ENCODE measurements at places on chromosomes 2 and 18.

DNA sequence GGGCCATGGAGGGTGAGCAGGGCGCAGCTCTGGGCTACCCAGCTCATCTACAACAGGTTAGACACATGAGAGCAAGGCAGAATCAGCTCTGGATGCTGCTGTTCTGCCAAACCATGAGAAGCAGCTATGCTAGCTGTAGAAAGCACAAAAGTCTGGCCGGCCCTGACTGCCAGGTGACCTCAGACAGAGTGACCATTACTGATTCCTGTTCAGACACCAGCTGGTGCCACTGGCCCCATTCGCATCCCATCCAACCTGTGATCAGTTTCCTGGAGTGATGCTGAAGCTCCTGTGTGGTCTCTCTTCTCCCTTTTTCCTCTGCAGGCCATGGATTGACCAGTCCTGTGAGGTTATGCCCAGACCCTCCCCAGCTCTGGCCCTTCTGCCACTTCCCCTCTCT, 14.3 kb downstream of the RBMS1 start:
- no peak for DNase-seq

GRCh38 chr2:192243488-192243887, 48.8 kb upstream of the TMEFF2 start:
- DNase-seq: no peak

GRCh38 chr18:25230658-25231326, 121.2 kb downstream of the ZNF521 start:
- DNase-seq: peak; percentile 73

DNA sequence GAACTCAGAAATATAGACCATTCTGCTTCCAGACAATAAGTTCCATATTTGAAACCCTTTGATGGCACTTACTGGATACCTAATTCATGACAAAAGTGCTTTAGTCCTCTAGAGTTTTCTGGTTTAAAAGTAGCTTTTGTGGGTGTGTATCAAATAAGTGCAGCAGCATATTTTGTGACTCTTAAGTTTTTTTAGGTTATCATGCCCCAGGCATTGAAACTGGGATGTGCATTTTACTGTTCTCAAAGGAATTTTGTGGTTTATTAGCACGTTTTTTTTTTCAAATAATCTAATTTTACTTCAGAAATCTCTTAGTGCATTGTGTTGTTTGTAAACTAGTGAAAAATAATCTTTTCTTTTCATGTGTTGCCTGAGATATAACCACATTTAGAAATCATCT, 1.5 kb downstream of the XRCC5 start:
- no peak for DNase-seq

- DNase-seq: no peak
These were observed 164.1 kb downstream of the DCDC2C start for GRCh38 chr2:3867469-3867868.

GRCh38 chr2:113135317-113135716, 7.9 kb downstream of the IL1RN start:
- no peak for DNase-seq

GRCh38 chr2:36461039-36461681, 105.6 kb downstream of the CRIM1 start:
- DNase-seq: no peak

GRCh38 chr2:2031101-2031500, 286.8 kb upstream of the PXDN start:
- DNase-seq: no peak

- DNase-seq: no peak
These were observed 1.1 kb downstream of the SLC38A11 start for GRCh38 chr2:164954186-164954585.

- DNase-seq: no peak
These were observed 247.8 kb upstream of the CWC22 start for GRCh38 chr2:180254872-180255271.

GRCh38 chr2:43196768-43197587, 29.4 kb downstream of the ZFP36L2 start:
- no peak for DNase-seq

GRCh38 chr18:25010623-25011374, 341.2 kb downstream of the ZNF521 start:
- DNase-seq: no peak

GRCh38 chr18:6413579-6414117, 1.1 kb downstream of the L3MBTL4 start:
- no peak for DNase-seq

- DNase-seq: no peak
These were observed 321.0 kb upstream of the RAB6C start for GRCh38 chr2:129658430-129658829.

- DNase-seq: no peak
These were observed 1.2 kb downstream of the MRPL19 start for GRCh38 chr2:75647771-75648170.

DNA sequence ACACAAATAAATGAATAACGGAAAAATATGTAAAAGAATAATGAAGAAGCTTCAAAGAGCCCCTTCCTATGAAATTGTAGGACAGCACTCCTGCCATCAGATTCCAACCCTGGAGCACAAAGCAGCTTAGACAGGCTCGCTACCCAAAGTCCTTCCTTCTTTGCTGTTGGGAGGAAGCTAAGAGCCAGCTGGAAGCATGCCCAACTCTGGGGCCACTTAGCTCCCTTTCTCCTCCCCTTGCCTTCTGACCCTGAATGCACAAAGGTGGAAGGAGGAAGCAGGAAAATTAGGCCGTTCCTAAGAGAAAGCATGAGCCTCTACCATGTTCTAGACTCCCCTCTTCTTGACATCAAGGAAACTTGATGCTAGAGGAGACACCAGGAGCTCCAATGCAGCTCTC, 700.8 kb downstream of the RNF144A start:
- DNase-seq: no peak

GRCh38 chr2:108805782-108806181, 19.2 kb downstream of the CCDC138 start:
- DNase-seq: no peak

DNA sequence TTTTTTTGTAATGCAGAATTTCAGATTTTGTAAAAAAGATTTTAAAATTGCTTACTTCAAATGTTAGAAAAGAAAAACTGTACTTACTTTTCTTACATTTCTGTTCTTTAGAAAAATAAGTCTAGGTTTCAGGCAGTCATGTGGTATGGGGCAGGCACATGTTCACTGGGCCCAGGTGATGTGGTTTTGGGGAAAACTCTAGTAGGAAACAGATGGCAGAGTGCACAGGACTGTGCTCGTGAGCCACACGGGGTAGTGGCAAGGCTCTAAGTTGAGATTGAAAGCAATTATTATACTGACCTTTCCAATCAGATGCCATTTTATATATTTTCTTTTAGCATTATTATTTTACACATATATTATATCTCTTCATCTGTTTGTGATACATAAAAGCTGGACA, 1036.9 kb upstream of the TMEFF2 start:
- no peak for DNase-seq

- DNase-seq: no peak
These were observed 59.4 kb upstream of the RAPH1 start for GRCh38 chr2:203594541-203594940.

GRCh38 chr18:23479829-23480505, 23.3 kb upstream of the RMC1 start:
- DNase-seq: no peak

- DNase-seq: no peak
These were observed 27.1 kb downstream of the SMIM21 start for GRCh38 chr18:75400366-75400765.

Data from left ventricle myocardium superior (tissue), 1 donor.